ENCODE measurements at places on chromosomes 1 and 21. TPM values are rescaled to one million over a fixed set of nuclear protein-coding genes. Genes with fewer than 3 reads are reported as not detected.

The CLCA1 gene
- total RNA-seq: under 0.01 TPM

The KLHDC7A gene
- not detected for total RNA-seq

The TDRD5 gene
- under 0.01 TPM for total RNA-seq

The LIN28A gene
- total RNA-seq: not detected

The LCE2A gene
- total RNA-seq: 2.2 TPM

The CD84 gene
- not detected for total RNA-seq

The OLIG2 gene
- total RNA-seq: not detected

The RRP1 gene
- total RNA-seq: 16.7 TPM

The CAPN8 gene
- total RNA-seq: under 0.01 TPM

The TPRG1L gene
- total RNA-seq: 24.7 TPM

The AGO1 gene
- total RNA-seq: 13.0 TPM

The LRRC38 gene
- total RNA-seq: 0.50 TPM

The KRTAP21-2 gene
- total RNA-seq: not detected

The GUCA2B gene
- not detected for total RNA-seq

The PTPN22 gene
- total RNA-seq: 0.75 TPM

The CYP4B1 gene
- not detected for total RNA-seq

The SH2D5 gene
- total RNA-seq: 29.5 TPM

The FOXD2 gene
- total RNA-seq: 0.22 TPM

The IL19 gene
- total RNA-seq: not detected

The RNU1-4 gene
- 2,224 TPM for total RNA-seq

All from uterine smooth muscle cell (primary cell).